ENCODE measurements at places on chromosomes 2 and 18.
A peak's percentile ranks its signal among the peaks of the same experiment; 100 is the strongest.

GRCh38 chr2:112162956-112163355 lies 24.8 kb downstream of the FBLN7 start:
- DNase-seq = no peak

DNA sequence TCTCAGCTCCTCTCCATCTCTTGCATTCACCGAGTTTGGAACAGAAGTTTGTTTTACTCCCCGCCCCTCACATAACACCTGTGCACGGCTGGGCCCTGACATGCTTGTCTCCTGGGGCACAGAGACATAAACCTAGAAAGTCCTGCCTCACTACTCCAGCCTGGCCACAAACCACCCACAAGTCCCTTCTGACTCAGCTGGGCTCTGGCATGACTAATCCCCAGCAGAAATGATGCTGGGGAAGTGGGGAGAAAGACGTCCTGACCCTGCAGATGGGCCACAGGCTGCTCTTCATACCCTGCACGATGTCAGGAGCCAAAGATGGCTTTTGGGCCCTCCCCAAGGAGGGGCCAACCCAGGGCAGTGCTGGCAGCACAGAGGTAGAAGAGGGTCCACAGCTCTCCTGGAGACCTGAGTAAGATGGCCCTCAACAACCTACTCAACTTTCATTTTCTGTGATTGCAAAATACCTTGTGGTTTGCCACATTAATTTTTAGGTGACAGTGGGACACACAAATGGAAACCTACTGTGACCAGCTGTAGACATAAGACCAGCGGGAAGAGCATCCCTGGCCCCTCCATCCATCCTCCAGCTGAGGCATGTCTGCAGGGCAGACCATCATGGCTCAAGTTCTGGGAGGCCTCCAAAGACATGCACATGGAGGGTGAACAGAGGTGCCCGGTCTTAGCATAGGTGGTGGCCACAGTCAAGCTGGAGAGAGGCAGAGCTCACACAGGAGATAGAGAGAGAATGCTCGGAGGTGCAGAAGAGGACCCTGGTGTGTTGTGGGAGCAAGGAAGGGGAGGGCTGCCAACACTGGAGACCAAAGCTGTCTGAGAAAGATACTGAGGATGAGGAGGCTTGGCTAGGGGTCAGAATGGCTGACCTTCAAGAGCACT lies 40.0 kb downstream of the DNMT3A start:
- DNase-seq = peak; percentile 87

DNA sequence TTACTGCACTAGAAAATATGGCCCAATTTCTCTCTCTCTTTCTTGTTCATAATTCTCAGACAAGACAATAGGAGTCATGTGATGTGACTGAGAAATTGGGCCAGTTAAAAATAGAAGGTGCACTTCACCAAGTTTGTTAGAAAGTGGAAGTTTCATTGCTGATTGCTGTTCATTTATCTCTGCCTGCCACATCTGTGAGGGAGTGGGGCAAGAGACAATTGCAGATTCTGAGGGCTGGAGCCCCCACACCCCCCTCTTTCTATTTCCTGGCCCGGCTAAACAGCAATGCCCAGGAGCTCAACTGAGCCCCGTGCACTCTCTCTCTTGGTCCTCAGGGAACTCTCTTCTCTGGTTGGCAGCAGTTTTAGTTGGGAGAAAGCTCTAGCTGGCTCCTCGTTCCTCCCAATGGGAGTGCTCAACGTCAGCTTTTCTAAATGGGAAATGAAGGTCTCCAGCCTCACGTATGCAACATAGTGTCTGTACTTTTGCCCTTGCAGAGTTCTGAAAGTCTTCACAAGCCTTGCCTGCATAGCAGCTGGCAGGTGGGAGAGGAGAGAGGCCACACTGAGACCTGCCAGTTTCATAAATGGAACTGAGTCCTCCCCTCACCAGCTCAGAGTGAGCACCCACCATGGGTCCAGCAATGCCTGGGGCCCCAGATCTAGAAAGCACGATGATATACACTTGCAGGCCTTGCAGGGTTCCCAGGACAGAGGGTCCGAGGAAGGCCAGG lies 115.7 kb downstream of the MYCN start:
- no peak for DNase-seq

- no peak for DNase-seq
Measured at GRCh38 chr18:13431886-13432285, 213.3 kb downstream of the LDLRAD4 start.

- no peak for DNase-seq
Measured at GRCh38 chr2:96085541-96086355, 30.6 kb downstream of the ADRA2B start.

DNA sequence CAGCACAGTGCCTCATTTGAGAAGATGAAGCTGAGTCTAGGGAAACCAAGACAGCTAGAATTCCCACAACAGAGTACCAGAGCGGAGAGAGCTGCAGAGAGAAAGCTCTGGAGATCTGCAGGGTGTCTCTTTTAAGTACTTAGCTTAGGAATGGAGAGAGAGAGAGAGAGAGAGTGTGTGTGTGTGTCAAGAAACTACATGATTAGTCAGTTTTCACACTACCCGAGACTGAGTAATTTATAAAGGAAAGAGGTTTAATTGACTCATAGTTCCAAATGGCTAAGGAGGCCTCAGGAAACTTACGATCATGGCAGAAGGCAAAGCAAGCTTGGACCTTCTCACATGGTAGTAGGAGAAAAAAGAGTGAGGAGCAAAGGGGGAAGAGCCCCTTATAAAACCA lies 64.0 kb downstream of the HIBCH start:
- no peak for DNase-seq

DNA sequence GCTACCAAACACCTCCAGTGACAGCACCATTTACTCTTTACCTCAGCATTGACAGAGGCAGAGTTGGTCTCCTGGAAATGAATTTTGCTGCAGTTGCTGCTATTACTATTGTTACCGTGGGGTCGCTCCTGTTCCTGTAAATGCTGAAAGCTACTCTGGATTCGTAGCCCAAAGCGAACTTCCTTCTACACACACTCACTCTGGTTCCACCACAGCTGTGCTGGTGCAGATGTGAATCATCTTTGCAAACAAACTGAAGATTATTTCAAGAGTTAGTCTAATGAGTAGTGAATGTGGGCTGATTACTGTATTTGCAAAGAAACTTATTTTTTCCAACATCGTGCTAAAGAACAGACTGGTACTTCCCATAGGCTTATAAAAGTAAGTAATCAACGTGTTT lies 304.0 kb downstream of the LPIN1 start:
- no peak for DNase-seq

GRCh38 chr2:192577706-192578105 lies 383.0 kb upstream of the TMEFF2 start:
- no peak for DNase-seq

DNA sequence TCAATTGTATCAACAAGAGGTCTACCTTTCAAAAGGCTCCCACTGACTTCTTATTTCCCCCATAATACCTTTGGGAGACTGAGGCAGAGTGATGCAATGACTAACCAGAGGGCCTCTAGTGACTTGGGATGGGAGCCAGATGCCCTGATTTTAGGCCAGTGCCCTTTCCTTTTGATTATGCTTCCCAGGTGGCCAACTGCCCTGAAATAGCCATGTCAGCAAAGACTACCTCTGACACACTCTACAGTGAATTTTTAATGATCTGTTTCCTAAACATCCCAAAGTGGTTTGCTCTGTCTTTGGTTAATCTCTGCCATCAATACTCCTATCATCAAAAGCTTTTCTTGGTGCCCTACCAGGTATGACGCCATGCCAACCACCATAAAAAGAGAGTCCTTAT lies 65.9 kb upstream of the ZFP36L2 start:
- DNase-seq = no peak

GRCh38 chr18:77067291-77068061 lies 65.1 kb downstream of the MBP start:
- peak; percentile 86 for DNase-seq

GRCh38 chr18:36757081-36757480 lies 71.7 kb downstream of the TPGS2 start:
- no peak for DNase-seq

DNA sequence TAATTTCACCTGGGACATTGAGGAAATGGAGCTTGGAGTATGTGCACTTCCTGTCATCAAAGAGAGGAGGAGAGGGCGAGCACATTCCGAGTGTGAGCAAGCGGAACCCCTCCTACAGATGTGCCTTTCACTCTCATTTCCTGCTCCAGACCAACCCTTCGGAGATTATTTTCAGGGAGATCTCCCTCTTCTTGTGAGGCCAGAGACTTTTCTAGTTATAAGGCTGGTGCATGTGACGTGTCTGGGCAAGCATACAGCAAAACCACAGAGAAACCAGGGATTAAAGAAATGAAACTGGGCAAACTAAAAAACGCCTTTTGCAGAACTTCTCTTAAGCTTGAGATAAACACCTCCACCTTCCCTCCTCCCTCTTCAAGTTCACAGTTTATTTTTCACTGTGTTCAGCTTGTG lies 409.2 kb upstream of the TCF4 start:
- DNase-seq = no peak

DNA sequence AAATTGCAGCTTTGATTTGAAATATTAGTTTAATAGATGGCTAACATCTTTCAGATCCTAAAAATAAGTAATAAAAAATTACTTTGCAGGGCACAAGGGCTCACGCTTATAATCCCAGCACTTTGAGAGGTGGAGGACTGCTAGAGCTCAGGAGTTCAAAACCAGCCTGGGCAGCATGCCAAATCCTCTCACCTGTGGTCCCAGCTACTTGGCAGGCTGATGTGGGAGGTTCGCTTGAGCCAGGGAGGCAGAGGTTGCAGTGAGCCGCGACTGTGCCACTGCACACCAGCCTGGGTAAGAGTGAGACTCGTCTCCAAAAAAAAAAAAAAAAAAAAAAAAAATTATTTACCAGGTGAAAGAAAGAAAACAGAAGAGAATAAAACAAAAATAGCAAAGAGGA lies 449.8 kb downstream of the NRXN1 start:
- DNase-seq = no peak

- no peak for DNase-seq
Measured at GRCh38 chr2:223300326-223300725, 248.3 kb downstream of the KCNE4 start.

GRCh38 chr2:73728043-73728442 lies 9.1 kb downstream of the TPRKB start:
- no peak for DNase-seq

- DNase-seq = no peak
Measured at GRCh38 chr2:29606104-29607037, 315.0 kb downstream of the ALK start.

DNA sequence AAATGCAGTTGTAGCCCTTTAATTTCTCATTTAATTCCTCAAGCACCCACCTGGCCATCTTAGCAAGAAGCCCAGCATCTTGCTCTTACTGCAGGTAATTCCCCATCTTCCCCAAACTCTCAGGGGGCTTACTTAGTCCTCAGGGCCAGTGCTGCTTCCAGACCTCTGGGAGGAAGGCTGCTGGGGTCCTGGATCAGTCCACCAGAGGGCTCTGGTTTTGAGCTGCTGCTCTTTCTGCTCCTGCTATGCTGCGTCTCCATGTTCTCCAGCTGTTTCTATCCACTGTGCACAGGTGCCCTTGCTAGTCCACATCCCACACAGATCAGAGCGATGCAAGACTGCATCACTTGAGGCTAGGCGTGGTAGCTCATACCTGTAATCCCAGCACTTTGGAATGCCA lies 34.5 kb upstream of the TMEM87B start:
- DNase-seq = no peak

- DNase-seq = no peak
Measured at GRCh38 chr18:8361941-8362471, 247.2 kb upstream of the RAB12 start.

GRCh38 chr2:162050513-162050961 lies 23.5 kb downstream of the DPP4 start:
- no peak for DNase-seq

DNA sequence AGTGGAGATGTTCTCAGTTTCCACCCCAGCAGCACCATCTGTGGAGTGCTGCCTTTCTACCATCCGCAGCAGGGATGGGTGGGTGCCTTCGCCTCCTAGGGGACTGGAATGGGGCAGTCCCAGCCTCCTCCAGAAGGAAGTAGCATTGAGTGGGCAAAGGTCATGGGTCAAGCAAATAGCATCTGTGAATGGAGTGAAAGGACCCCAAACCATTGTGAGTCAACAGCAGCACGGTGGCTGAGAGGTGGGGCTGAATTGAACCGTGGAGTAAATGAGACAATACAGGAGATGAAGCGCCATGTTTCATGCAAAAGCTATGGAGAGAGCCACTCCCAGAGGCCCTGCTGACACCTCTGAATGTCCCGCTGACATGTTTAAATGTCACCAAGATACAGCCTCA lies 9.7 kb downstream of the GPR55 start:
- no peak for DNase-seq

- no peak for DNase-seq
Measured at GRCh38 chr2:32760628-32761027, 132.8 kb downstream of the TTC27 start.

DNA sequence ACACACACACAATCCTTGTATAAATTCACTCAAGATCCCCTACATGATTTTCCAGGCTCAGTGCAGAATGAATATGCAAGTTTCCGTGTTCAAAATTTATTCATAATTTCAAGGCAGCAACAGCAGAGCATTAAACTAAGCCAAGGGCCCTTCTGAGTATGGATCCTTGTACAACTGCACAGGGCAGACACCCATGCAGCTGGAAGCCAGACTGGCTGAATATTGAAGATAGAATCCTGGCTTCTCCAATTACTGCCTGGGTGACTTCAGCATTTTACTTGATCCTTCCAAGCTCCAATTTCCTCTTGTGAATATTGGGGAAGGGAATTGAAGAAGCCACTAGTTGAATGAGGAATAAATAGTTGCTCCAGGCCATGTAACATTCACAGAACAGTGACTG lies 267.9 kb upstream of the REG3G start:
- no peak for DNase-seq

DNA sequence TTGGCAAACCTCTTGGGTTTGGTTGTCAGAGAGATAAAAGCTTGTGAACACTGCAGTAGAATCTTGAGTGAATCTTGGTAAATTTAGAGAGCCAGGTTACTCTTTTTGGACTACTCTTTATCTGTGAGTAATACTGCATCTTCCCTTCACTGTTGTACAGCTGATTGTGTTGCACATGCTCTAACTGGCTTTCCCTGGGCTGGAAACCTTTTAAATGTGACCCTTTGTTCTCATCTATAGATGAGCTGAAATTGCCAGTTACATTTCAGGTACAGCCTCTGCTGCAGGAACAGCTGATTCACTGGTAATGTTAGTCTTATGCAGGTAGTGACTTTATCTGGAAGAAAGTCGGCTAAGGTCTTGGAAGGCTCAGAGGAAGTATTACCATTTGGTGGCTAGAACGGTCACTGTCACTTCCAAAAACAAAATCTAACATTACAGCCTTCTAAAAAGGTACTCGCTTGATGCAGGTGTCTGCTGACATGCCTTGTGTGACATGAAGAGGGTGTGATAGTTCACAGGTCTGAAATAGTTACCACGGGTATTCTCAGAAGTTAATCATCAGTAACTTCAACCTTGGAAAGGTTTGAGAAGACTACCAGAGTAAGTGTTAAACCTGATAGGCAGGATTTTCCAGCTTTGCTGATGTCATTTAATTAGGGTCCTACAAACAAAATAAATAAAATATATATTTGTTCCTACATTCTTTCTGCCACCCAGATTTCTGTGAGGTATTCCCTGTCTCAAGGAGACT lies 851.1 kb downstream of the SLC4A3 start:
- DNase-seq = no peak

- no peak for DNase-seq
Measured at GRCh38 chr2:171004363-171004762, 75.3 kb downstream of the GORASP2 start.

All from activated T-cell treated with anti-CD3 and anti-CD28 coated beads, Interleukin-2, amount 50 U/mL, for 72 hours (primary cell).